ENCODE measurements at places on chromosomes 16 and 17. TPM values are rescaled to one million over a fixed set of nuclear protein-coding genes. Genes with fewer than 3 reads are reported as not detected.

GRCh38 chr16:88071908-88072307, 120.7 kb downstream of the BANP start:
- no peak for DNase-seq

- DNase-seq = peak; percentile 17
These were observed 40.7 kb upstream of the ABCA10 start for GRCh38 chr17:69269131-69269998.

GRCh38 chr16:17835118-17835876, 364.5 kb upstream of the XYLT1 start:
- DNase-seq = no peak

DNA sequence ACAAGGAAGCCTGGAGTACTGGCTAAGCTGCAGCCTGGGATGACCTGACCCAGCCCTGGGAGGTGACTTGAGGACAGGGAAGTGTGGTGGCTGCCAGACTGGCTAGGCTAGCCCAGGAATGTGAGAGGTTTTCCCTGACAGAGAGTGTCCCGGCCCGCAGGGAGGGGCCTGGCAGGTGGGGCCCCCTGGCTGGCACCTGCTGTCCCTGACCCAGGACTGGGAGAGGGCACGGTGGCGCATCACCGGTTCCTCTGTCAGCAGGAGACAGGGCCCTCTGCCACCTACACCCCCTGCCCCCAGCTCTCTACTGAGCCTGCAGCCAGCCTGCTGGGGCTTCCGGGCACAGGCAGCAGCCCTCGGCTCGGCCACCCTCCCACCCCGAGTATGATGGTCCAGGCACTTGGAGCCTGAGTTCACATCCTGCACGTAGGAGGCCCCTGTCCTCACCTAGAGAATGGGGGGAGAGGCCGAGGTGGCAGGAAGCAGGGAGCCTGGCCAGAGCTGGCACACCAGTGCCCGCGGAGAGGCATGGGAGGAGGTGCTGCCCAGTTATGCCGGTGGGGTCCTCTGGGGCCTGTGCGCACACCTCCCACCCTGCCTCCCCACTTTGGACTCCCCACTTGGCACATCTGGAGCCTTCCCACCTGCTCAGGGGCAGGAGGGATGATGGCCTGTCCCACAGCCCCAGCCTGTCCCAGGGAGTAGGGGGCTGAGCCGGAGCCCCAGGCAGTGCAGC, 528 bp downstream of the PRSS27 start:
- no peak for DNase-seq

DNA sequence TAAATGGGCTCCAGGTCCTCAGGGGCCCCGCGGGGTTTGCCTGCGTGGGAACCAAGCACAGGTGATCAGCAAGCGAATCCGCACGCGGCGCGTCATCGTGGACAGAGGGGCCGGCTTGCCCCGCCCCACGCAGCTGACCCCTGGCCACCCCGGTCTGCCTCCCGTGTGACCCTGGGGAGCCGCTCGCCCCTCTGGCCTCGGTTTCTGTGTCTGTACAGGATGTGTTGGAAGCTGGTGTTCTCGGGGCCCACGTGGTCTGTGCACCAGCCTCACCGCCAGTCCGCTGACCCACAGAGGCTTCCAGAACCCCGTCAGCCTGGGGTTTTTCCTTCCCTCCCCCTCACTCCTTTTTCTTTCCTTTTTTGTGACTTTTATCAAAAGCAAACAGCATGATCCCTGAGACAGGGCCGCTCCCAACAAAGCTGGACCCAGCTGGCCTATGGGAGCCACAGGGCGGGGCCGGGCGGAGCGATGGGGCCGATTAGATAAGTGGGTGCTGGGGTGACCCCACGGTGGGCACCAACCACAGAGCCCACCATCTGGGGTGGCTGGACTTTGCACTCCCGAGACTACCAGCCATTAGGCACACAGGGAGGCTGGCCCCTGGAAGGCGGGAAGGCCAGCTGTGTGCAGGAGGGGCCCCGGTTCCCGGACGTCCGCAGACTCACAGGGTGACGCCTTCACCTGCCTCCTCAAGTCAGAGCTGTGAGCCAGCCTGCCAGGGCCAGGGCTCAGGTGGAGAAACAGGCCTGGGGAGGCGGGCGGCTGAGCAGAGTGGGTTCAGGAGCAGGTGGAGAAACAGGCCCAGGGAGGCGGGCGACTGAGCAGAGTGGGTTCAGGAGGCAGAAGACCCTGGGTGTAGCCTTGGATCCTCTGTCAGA, 56.0 kb downstream of the ZFPM1 start:
- no peak for DNase-seq

DNA sequence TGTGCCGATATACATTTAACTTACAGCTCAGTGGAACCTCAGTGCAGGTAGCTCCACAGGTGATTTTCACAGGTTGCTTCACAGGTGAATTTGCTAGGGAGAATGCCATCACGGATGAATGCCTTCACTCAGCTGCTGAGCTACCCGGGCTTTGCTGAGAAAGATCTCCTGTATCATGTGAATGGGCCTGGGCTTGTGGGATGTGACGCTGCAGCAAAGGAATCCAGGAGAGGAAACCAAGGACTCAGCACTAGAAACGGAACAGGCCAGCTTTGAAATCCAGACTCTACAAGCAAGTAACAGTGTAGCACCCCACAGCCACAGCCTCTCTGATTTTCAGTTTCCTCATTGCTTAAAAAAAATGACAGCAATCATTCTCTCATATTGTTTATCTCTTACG, 271.4 kb upstream of the MAF start:
- peak; percentile 16 for DNase-seq

DNA sequence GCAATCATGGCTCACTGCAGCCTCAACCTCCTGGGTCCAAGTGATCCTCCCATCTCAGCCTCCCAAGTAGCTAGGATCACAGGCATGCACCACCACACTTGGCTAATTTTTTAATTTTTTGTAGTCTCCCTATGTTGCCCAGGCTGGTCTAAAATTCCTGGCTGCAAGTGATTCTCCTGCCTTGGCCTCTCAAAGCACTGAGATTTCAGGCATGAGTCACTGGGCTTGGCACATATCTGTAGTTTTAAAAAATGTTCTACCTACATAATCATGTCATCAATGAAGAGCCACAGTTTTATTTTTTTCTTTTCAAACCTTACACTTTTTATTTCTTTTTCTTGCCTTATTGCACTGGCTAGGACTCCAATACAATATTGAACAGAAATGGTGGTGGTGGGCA, 33.1 kb upstream of the COL1A1 start:
- no peak for DNase-seq

GRCh38 chr17:76597156-76598003, 11.7 kb upstream of the ST6GALNAC2 start:
- peak; percentile 62 for DNase-seq

DNA sequence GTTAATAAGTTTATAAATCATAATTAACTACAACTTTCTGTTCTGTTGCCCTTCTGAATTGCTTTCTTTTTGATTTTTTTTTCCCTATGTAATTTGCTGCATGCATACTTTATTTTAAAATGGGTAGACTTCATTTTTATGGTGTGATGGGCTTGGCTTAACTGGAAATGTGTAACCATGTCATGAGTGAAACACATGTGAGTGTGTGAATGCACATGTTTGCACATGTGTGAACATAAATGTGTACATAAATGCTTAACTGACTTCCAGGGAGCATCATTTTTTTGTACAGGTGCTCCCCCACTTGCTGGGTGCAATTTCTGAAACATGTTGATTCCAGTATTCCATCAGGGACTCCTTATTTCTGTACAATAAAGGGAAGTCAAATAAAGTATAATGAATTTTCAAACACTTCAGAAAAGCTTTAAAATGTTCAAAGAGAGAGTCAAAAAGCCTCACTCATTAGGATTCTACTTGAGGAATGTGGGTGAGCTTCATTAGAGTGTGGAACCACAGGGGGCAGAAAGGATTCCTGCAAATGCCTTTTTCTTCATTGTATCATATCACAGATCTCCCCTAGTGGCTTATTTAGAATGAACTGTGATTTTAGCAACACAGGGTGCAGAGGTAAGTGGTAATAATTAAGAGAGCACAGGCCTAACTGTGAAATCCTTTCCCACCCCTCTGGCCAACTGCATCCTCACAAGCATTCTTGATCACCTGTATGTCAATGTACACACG, 31.7 kb upstream of the CDH11 start:
- no peak for DNase-seq

DNA sequence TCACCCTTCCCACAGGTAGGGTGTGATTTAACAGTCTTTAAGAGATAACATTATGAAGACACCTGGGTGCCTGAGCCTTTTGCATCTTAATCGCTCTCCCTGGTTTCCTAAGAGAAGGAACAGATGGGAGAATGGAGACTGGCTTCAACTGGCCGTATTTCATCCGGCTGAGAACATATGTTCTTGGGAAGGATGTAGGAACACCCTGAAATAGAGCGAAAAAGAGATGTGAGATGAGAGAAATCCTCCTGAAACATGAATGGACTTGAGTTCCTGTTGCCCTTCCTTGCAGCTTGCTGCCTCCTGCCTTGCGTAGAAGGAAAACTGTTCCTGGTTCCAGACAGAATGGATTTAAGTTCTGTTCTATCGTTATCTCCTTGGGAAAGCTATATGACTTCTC, 385.4 kb upstream of the RBFOX1 start:
- DNase-seq = no peak

- DNase-seq = no peak
These were observed 22.7 kb upstream of the SRCIN1 start for GRCh38 chr17:38628441-38628840.

DNA sequence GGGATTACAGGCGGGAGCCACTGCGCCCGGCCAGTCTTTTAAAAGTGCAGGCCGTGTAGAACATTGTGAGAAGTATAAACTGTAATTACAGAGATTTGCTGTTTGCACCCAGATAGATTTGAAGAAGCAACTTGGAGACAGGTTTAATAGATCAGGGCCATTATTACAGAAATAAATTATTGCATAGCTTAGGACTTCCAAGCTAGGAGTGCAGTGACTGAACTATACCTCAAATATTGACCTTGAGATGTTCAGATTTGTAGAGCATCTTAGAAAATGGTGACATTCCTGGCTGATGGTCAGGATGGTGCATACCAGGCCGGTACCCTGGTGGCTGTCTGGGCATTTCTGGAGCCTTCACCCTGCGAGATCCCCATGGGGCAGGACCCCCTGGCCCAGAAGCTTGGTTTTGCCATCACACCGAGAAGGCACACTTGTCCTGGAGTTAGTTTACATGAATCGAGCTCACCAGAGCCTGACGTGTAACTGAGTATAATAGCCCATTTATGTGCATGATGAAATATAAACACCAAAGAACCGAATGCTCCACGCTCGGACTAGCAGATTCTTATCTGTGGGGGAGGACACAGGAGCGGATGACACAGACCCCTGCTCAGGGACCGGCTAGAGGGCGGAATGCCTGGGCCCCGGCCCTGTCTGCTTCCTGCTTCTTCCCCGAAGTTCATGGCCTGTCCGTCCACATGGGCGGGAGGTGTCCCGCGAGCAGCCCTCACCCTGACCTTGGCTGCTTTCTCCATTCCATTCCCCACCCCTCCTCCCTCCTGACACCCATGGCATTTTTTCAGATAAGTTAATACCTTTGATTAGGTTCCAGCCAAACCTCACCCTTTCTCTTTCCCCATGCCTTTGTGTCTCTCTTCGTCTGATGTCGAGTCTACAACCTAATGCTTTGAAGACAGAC, 32.1 kb downstream of the CCDC40 start:
- DNase-seq = peak; percentile 24

DNA sequence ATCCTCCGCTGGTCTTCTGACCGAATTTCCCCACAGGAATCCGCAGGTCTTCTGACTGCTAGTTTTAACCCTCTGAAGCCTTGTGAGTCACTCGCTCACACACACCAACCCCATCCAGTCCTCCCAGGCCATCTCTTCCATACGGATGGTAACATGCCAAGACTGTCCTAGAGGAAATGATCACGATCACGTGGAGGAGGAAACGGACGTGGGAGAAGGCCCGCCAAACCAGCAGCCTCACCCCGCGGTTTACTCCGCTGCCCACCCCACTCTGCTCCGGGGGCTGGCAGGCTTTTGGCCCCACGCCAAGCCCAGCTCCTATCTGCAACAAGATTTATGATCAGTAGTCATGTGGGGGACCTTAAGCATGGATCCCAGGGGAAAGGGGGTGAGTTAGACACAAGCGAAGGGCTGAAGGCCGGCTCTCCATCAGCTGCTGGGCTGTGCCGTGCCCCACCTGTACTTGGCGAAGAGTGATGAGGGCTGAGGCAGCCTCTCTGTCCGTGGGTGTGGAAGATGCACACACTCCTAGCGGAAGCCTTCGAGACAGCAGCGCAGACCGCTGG, 1.5 kb upstream of the FAAP100 start:
- no peak for DNase-seq

DNA sequence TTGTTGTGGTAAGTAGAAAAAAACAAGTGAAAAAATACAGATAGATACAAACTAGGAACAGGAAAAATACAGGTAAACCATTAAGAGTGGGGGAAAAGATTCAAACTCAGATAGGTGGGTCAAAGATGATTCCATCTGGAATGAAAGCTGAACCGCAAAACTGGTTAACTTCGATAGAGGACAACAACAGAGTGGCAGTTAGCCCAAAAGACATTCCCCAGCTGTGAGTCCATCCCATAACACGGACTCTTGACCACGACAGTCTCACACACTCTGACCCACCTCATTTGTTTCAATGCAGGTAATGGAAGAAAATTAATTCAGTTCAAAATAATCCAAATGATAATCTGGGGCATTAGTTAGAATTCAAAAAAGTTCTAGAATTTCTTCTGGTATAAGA, 13.5 kb downstream of the ELAC2 start:
- no peak for DNase-seq

DNA sequence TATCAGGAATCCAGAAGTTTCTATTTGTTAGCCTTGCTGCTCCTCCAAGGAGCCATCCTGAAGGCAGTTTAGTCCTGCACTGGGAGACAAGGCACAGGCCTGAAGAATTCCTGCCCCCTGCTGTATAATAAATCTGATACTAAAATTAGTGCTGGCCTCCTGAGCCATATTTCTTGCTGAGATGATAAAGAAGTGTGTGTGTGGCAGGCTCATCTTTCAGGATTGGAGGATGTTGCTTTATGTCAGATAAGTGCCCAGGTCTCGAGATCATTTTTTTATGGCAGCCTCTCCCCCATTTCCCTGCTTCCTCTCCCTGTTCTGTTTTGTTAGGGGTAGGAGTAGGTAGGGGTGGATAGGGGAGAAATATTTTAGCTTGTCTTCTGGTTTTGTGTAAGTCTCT, 26.0 kb downstream of the MSI2 start:
- no peak for DNase-seq

- peak; percentile 85 for DNase-seq
These were observed 46.3 kb downstream of the CCDC42 start for GRCh38 chr17:8698162-8698971.

- peak; percentile 45 for DNase-seq
These were observed 48.0 kb upstream of the RBFOX3 start for GRCh38 chr17:79658811-79659207.

The SSTR5 gene
- 0.72 TPM for total RNA-seq

The ARHGAP23 gene
- total RNA-seq = 67.0 TPM

The SLFN11 gene
- total RNA-seq = 18.1 TPM

The HOXB7 gene
- total RNA-seq = 0.51 TPM

The KLHL10 gene
- 0.41 TPM for total RNA-seq

The GP1BA gene
- total RNA-seq = not detected
